ENCODE measurements at places on chromosomes 1 and 21.

GRCh38 chr1:91124989-91125417 is 103.2 kb upstream of the ZNF644 start:
- DNase-seq = peak; percentile 38
- no peaks in the 10 kb centered on the region for H3K27me3 ChIP-seq
- no peak overlapping the region for H3K4me3 ChIP-seq
- no peaks in the 10 kb centered on the region for H3K36me3 ChIP-seq
- H3K4me1 ChIP-seq = peaks cover 24% of the 10 kb centered on the region
- H3K27ac ChIP-seq = no peak overlapping the region

DNA sequence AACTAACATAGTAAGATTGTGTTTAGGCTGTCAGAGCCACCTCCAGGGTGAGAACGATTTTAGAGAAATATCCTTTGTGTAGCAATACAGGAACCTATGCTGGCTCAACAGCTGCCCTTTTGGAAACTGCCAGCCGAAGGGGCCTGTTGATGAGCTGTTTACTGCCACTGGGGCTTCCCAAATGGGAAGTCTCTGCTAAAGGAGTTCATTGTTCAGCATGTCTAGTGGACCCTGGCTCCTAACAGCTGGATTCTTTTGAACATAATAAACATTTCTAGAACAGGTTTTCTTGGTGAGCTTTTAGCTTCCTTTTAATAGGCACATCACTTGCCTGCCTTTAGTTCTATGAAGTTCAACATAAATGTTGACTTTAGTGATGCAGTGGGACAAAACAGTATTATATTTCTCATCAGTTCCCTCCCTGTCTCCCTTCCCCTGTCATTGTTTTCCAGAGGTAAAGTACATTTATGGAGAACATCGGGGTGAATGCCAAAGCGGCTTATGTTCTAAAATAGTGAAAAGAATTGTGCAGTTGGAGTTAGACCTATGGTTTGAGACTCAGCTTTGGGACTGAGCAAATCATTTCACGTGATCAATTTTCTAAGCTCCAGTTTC is 57.4 kb downstream of the UCK2 start:
- no peak overlapping the region for H3K4me3 ChIP-seq
- H3K27me3 ChIP-seq = no peaks in the 10 kb centered on the region
- H3K4me1 ChIP-seq = no peaks in the 10 kb centered on the region
- H3K27ac ChIP-seq = no peak overlapping the region
- no peaks in the 10 kb centered on the region for H3K36me3 ChIP-seq

DNA sequence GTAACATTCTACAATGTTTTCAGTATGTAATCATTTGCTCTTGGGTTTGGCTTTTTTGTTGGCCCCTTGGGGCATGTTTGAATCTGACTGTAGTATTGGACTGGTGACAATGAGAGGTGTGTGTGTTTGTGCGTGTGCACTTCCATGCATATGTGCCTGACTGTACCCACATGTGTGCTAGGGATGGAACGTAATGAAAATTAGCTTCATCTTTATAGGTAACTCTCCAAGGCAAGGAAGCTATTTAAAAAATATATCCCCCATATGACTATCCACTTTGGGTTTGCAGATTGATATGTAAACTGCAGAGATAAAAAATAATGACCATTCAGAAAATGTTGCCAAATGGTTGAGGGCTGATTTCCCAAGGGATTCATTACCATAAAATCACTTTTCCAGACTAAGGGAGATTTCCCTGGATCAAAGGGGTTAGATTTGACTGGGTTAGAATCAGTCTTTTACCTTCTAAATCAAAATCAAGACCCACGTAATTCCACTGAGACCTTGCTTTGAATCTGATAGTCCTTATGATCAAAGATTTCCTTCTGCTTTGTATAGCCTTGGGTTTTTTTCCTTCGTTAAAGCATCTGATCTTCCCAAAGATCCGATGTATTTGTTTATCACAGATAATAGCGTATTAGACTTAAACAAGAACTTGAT is 189.7 kb downstream of the CENPF start:
- H3K27me3 ChIP-seq = no peaks in the 10 kb centered on the region
- H3K36me3 ChIP-seq = no peaks in the 10 kb centered on the region
- DNase-seq = no peak
- no peaks in the 10 kb centered on the region for H3K4me1 ChIP-seq

GRCh38 chr1:61506236-61506635 is 218.7 kb downstream of the TM2D1 start:
- peaks cover 31% of the 10 kb centered on the region for H3K27me3 ChIP-seq
- no peak overlapping the region for H3K27ac ChIP-seq
- DNase-seq = no peak
- no peaks in the 10 kb centered on the region for H3K4me1 ChIP-seq
- peaks cover 2% of the 10 kb centered on the region for H3K36me3 ChIP-seq
- H3K4me3 ChIP-seq = no peak overlapping the region

DNA sequence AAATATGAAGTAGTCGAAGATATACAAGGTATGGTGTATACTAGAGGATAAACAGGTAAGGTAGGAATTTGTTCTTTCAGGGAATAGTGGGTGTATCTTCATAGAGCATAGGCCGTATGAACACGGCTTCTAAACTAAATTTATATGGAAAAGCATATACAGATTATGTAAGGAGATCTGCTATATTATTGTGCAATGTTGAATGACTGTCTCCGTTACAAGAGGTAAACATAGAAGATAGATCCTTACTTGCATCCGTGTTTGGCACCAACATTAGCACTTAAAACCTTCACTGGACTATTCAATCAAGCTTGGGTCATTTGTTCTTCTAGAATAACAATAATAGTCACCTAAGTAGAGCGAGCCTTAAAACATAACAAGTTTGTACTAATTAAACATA is 45.9 kb downstream of the CLEC20A start:
- no peaks in the 10 kb centered on the region for H3K4me1 ChIP-seq
- H3K36me3 ChIP-seq = no peaks in the 10 kb centered on the region
- DNase-seq = no peak
- H3K27me3 ChIP-seq = no peaks in the 10 kb centered on the region
- no peak overlapping the region for H3K27ac ChIP-seq

- DNase-seq = no peak
- peak overlapping the region; percentile 24 for H3K27ac ChIP-seq
- H3K4me3 ChIP-seq = no peak overlapping the region
- no peaks in the 10 kb centered on the region for H3K27me3 ChIP-seq
These were observed 77.9 kb downstream of the POFUT2 start for GRCh38 chr21:45209685-45210284.

GRCh38 chr1:22824466-22824865 is 113.8 kb downstream of the EPHB2 start:
- no peak overlapping the region for H3K4me3 ChIP-seq
- no peaks in the 10 kb centered on the region for H3K4me1 ChIP-seq

DNA sequence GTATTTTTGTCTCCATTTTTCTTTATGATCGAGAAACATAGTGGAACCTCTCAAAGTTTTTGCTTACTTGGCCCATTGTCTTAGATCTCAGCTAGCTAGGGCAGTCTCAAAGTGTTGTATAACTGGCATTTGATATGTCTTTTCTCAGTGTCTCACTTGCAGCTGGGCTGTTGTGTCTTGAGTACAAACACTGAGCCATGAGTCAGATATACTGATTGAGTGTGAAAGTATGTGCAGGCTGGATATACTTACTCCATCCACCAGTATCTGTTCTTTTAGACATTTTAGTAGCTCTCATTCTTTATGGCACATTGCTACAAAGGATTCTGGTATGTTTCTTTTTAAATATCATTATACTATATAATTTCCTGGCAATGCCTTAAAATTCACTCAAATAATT is 14.3 kb upstream of the GPR52 start:
- H3K4me3 ChIP-seq = no peak overlapping the region
- DNase-seq = no peak
- no peaks in the 10 kb centered on the region for H3K36me3 ChIP-seq
- no peak overlapping the region for H3K27ac ChIP-seq

DNA sequence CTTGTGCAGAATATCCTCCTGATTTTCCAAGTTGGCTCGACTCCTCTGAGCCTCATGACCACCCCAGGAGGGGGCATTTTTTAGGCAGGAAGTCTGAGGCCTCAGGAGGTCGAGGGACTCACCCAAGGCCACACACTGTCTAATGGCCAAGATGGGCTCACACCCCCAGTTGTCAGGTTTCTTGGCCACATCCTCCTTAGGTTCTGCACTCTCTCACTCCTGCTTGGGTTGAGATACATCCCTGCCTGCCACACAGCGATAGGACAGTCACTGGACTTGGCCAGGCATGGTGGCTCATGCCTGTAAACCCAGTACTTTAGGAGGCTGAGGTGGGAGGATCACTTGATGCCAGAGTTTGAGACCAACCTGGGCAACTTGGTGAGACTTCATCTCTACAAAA is 4.6 kb downstream of the CA6 start:
- no peak for DNase-seq
- H3K27me3 ChIP-seq = no peaks in the 10 kb centered on the region
- H3K27ac ChIP-seq = no peak overlapping the region
- H3K4me1 ChIP-seq = peaks cover 12% of the 10 kb centered on the region
- H3K4me3 ChIP-seq = no peak overlapping the region
- no peaks in the 10 kb centered on the region for H3K36me3 ChIP-seq
